M059J (cell line): ENCODE measurements at places on chromosomes 13 and 19. TPM values are rescaled to one million over a fixed set of nuclear protein-coding genes. Genes with fewer than 3 reads are reported as not detected.

DNA sequence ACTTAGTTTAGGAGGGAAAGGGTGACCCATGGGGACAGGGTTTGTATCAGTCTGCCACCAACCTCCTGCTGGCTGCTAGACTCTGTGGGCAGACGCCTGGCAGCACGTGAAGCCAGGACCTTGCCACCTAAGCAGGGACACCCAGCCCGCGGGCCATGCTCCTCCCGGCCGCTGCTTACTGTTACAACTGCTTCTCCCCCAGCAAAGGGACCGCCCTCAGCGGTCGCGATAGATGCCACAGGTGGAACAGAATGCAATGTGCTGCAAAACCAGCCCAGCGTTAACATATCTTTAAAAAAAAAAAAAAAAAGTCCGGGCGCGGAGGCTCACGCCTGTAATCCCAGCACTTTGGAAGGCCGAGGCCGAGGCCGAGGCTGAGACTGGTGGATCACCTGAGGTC, 1.9 kb upstream of the RHPN2 start:
- DNase-seq = no peak

GRCh38 chr19:46295401-46296201, 1.2 kb upstream of the HIF3A start:
- no peak for DNase-seq

The ZNF71 gene
- total RNA-seq = 4.0 and 8.8 TPM in 2 replicates

DNA sequence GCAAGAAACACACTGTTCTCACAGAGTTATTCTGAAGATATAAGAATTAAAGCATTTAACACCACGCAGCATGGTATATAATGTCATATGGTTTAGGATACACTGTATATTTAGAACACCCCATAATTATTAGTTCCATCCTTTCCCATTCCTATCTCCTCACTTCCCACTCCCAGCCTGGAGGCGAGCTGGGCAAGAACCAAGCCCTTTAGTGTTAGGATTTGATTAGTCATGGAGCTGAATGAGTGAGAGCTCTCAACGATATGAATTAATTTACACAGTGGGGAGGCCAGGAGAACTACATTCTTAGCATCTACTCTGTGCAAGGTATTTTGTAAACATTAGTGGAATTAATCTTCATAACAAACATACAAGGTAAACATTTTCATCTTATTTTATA, 934.3 kb downstream of the DIAPH3 start:
- no peak for DNase-seq

DNA sequence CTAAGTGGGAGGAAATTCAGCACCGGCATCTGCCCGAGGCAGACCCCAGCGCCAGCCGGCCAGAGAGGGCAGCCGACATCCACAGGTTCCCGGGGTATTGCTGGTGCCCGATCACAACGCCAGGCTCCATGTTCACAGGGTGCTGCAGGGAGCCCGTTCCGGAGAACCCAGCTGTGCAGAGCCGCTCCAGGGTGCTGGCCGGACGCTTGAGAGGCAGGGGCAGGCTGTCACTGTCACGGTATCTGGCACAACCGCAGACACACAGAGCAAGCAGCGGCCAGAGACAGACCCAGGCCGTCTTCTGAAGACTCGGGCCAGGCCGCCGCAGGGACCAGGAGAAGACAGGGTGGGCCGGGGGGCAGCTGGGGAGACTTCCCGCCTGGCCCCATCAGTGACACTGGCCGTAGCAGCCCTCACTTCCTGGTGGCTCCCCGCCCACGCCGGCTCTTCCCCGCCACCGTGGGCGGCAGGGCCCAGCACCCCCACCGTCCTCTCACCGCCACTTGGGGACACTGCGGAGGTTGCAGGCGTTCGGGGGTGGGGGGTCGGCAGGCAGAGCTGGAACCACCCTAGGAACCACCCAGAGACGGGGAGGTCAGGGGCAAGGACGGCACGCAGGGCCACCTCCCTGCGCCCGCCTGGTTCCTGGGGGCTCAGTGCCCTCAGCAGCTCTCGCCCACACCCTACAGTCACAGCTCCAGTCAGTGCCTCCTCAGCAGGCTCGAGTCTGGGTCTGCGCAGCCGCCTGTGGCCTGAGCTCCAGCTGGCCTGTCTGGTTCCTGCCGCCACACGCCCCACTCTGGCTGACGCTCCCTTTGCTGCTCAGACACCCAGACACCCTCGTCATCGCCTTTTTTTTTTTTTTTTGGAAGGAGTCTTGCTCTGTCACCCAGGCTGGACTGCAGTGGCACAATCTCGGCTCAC, 3.8 kb downstream of the RNF126 start:
- no peak for DNase-seq

GRCh38 chr19:6767357-6768235, at the start of gene SH2D3A:
Gene SH2D3A (minus strand): TSS chr19:6767435. CDS start chr19:6763748, 3,687 bp downstream.
- DNase-seq = no peak
